ENCODE measurements at places on chromosomes 11 and 22.
A peak's percentile ranks its signal among the peaks of the same experiment; 100 is the strongest.

DNA sequence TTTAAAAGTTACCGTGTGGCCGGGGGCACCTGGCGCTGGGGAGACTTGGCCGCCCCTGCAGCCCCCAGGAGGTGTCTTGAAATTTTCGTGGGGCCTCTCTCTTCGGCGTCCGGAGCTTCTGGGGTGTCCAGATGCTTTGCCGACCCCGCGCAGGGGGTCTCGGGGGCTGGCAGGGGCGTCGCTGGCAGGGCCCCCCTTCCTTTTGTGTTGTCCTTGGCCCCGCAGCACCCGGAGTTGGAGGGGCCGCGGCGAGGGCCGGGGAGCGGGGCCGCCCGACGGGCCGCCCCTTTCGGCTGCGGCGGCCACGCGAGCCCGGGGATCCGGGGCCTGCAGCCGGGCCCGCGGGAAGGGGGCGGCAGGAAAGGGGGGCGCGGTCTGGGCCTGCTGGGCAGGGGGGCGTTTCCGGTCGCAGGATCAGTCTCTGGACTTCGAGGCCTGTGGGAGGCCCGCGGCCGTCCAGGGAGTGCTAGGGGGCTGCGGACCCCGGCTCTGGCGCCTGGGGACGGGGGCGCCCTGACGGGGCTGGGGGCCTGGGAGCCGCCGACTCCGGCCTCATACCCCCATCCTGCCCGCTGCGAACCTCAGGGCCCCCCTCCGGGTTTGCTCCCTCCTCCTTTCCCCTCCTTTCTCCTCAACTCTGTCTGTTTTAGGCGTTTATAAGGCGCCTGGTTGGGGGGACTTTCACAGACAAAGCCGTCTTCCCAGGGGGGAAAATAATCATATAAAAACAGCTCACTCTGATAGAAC is 869 bp downstream of the ZC3H7B start:
- no peak for DNase-seq

GRCh38 chr11:113778111-113778910 is 1.3 kb upstream of the CLDN25 start:
- no peak for DNase-seq

DNA sequence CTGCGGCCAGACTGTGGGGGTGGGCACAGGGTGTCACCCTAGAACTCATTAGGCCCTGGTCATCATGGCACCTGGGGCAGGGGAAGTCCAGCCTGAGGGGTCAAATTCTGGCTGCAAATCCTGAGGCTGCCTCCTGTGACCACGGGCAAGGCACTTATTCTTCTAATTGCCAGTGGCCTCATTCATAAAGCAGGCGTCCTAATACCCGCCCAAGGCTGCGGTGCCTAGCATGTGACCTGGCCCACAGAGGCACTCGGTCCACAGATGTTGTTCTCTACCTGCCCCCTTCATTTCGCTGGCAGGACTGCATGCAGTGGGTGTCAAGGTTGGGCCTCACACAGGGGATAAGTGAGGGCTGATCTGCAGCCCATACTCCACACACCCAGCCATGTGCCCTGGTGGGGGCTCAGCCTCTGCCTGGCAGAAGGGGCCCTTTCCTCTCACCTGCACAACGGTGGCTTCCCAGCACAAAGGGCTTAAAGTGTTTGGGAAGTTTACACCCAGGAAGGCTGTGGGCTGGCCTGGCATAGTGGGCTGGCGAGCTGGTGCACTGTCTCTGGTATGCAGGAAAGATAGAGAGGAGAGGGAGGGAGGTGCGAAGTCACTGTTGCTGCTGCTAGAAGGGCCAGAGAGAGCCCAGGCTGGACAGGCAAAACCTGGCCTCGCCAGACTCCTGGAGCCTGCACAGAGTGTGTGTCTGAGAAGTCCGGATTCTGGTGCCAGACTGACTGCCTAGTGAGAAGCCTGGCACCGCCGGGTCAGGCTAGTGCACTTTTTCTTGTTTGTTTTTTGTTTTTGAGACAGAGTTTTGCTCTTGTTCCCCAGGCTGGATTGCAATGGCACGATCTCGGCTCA is 3.2 kb downstream of the MPST start:
- DNase-seq = no peak

DNA sequence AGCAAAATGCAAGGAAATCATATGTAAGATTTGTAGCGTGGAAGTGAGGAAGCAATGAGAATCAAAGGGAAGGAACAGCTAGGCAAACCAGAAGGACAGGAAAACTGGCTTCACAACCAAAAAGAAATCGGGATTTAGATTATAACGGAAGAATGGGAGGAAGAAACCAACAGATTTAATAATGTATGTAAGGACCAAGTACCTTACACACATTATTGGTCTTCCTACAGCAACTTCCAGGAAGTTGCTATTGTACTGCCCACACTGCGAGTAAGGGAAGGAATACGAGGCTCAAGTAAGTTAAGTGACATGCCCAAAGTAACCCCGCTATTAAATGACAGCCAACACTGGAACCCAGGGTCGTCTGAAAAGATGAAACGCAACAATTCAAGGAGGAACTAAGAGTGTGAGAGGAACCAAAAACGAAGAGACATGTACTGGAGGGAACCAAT is 473 bp downstream of the TXN2 start:
- no peak for DNase-seq

DNA sequence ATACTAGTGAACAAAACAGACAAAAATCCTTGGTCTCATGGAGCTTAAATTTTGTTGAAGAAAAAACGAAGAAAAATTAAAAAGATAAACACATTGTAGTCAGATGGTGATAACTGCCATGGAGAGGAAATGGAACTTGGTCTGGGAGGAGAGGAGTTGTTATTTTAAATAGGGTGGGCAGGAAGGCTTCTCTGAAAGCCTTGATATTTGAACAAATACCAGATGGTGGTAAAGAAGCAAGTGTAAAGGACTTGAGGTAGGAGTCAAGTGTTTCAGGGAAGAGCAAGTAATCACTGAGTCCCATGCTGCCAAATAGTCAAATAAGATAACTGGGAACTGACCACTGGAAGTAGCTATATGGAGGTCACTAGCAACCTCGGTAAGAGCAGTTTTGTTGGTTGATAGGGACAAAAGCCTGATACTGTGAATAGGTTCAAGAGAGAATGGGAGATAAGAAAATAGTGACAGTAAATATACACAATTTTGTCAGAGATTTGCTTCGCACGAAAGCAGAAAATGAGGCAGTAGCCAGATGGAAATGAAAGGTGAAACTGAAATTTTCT is 55.1 kb downstream of the SESN3 start:
- no peak for DNase-seq

GRCh38 chr22:50481440-50482106 is at the start of gene ADM2:
ADM2 (plus strand) TSS chr22:50481543; CDS start chr22:50481848, 305 bp downstream.
- DNase-seq = no peak

DNA sequence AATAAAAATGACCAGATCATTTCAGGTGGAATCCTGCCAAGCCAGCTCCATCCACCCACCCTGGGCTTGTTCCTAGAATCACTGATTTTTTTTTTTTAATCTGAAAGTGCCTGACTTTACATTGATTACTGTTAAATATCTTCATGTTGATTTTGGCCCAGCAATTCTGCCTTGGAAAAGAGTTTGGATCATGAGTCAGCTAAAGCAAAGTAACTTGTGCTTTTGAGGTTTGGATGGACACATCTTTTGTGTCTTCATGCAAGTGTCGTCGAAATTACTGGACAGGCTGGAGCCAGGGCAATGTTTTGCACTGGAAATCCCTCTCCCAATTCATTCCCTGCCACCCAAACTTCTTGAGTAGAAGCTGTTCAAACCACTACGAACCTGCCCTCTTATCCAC is 164.0 kb upstream of the SYT13 start:
- no peak for DNase-seq

DNA sequence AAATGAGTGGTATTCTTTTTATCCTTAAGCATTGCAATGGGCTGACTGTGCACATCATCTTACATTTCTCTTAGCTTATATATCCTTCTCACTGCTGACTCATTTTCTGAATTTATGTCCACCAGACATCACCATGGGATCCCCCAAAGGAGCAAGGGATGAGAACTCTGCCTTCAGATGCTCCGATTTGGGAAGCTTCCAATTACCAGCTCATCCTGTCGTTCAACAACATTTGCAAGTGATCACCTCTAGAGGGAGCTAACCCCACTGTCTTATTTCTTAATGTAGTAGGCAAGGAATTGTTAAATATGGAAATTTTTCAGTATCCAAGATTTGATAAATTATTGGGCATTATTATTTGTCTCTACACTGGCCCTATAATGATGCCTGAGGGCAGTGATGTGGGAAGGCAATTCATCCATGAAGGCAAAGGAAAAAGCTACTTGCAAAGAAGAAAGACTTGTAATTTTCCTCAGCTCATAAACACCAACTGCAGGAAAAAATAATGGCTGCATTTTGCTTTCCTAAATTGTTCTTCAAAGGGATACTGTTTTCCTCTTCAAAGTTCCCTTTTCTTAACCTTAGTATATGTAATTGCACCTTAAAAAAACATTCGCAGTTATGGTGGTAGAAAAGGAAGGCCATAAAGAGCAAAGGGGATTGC is 102.4 kb upstream of the FSHB start:
- DNase-seq = no peak

- DNase-seq = no peak
Observed at GRCh38 chr11:30859669-30860068, 273.5 kb upstream of the MPPED2 start.

GRCh38 chr11:99320769-99321290 is 300.1 kb downstream of the CNTN5 start:
- no peak for DNase-seq

DNA sequence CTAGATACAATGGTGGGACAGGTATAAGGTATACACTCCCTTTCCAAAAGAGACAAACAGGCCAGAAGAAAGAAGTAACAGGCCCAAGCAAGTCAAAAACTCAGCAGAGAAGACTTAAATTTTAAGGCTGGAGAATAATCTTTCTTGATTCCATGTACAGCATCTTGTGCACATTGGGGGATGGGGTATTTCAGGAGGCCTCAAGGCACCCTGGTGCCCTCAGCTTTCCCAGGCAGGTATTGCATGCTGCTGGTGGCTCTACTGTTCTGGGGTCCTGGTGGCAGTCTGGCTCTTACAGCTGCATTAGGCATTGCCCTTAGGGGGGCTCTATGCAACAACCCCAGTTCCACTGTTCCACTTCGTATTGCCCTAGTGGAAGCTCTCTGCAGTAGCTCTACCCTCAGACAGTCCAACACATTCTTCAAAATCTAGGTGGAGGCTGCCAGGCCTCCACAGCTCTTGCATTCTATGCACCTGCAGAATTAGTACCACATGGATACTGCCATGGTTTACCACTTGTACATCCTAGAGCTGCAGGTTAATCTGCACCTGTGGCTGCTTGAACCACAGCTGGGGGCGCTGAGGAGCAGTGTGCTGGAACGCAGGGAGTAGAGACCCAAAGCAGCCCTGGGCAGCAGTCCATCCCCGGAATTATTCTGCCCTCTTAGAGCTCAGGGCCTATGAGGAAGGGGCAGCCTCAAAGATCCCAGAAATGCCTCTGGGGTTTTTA is 4.2 kb upstream of the CTSC start:
- DNase-seq = no peak

GRCh38 chr11:118514103-118514502 is 13.2 kb upstream of the TTC36 start:
- DNase-seq = no peak

DNA sequence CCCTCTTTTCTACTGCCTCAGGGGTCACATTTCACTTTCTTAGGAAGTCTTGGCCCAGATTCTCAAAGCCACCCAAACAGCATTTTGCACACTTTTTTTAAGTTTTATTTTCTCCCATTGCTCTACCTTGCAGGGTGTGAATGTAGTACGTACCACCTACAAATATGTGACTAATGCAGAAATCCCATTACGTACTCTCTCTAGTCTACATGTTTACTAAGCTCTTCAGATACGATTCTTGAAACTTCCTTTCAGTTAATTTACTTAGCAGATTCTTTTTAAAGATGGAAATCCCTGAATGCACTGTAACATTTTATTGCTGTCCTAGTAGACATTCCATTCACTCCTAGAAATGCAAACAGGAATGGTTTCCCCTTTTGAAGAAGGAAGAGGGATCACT is 61.3 kb downstream of the LRRC4C start:
- no peak for DNase-seq

GRCh38 chr22:42591987-42592386 is 22.7 kb downstream of the POLDIP3 start:
- DNase-seq = no peak

DNA sequence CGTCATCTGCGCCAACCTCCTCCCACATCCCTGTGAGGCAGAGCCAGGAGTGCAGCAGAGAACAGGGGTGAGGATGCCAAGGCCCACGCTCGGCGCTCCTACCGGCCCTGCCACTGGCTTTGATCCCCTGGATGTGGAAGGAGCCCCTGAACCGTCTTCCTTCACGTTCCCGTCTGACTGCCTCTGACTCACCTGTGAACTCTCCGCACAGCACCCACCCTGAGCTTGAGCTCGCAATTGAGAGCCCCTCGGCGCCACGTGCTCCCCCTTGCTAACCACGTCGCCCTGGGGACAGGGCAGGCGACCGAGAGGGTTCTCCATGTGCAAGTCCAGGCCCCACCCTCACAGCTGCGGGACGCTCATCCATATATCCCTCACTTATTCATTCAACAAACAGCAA is 645.3 kb downstream of the BRD1 start:
- DNase-seq = no peak

- no peak for DNase-seq
Observed at GRCh38 chr22:25137577-25138525, 61.8 kb upstream of the CRYBB3 start.

- DNase-seq = no peak
Observed at GRCh38 chr11:31871310-31872075, 60.4 kb upstream of the PAX6 start.

GRCh38 chr22:35409783-35410662 is 10.1 kb downstream of the MCM5 start:
- no peak for DNase-seq

- DNase-seq = peak; percentile 68
Observed at GRCh38 chr11:62337303-62338181, at the start of gene ASRGL1. ASRGL1 (plus strand) TSS chr11:62337448; CDS start chr11:62337978, 530 bp downstream.

GRCh38 chr11:66118847-66119246 is 48.8 kb downstream of the PACS1 start:
- DNase-seq = no peak

DNA sequence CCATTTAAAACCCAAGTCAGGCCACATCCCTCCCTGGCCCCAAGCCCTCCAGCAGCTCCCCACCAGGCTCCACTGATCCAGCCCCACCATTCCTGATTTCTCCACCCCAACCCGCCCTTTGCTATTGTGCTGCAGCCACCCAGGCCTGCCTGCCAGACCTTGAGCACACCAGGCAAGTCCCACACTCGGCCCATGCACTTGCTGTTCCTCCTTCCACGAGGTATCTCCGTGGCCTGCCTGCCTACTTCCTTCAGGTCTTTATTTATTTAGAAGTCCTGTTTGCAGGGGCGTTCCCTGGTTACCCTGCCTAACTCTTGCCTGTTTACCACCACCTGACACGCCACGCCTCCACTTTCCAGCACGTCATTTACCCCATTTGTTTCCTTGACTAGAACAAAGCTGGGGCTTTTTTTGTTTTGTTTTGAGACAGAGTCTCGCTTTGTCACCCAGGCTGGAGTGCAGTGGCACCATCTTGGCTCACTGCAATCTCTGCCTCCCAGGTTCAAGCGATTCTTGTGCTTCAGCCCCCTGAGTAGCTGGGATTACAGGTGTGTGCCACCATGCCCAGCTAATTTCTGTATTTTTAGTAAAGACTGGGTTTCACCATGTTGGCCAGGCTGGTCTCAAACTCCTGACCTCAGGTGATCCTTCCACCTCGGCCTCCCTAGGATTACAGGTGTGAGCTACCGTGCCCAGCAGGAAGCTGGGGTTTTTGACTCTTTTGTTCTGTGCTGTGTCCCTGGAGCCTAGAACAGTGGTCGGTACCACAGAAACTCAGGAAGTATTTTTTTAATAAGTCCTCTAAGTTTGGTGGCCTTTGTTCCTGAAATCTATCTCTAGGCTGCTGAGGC is 6.7 kb downstream of the CENPM start:
- DNase-seq = no peak

- no peak for DNase-seq
Observed at GRCh38 chr11:67284811-67285540, 4.1 kb upstream of the ANKRD13D start.

GRCh38 chr22:38034884-38035529 is 22.2 kb upstream of the PICK1 start:
- DNase-seq = no peak

All from left renal cortex interstitium (tissue), 4 donors.